Umbilical cord (tissue), 2 donors: ENCODE measurements at places on chromosomes 13 and 19. TPM values are rescaled to one million over a fixed set of nuclear protein-coding genes. Genes with fewer than 3 reads are reported as not detected.

The KASH5 gene
- 1.7 TPM for total RNA-seq

The ZNF709 gene
- total RNA-seq = 7.9 TPM

The APOC4 gene
- not detected for total RNA-seq

The KLC3 gene
- total RNA-seq = 4.3 TPM

The JSRP1 gene
- total RNA-seq = not detected

The ZNF547 gene
- 5.3 TPM for total RNA-seq

The FFAR1 gene
- total RNA-seq = 0.48 TPM
